ENCODE measurements at places on chromosomes 1 and 21.

GRCh38 chr1:45359882-45360513 lies 19.8 kb upstream of the MUTYH start:
- peak; percentile 69 for DNase-seq

- DNase-seq, result no peak
Observed at GRCh38 chr1:234528074-234528865, 49.3 kb upstream of the TARBP1 start.

DNA sequence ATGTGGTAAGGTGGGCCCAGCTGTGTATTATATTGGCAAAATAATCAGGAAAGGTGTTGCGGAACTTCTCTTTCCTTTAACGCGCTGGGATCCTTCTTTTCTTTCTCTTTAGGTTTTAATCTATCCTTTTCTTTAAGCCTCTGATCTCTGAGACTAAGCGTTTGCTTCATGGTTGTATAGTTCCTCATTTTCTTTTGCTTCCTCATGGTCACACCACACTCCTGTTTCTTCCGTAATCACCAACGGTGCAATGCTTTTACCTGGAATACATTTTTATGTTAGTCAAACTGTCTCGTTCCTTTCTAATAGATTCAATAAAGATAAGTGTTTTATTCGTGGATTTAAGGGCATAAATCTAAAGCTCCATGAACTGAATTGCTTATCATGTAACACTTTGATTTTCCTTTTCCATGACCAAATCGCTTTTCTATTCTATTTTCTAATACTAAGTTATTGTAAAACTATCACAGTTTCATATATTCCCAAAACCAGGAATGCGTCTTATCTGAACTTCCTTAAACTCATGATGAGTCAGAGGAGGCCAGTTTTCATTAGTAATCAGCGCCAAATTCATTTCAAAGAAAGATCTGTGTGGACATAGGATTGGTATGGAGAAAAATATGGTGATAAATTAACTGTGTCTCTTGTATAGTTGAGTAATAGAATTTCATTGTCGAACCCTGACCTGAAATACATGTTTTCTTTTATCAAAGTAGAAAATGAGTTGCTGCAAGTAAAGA lies 12.2 kb downstream of the SDCCAG8 start:
- peak; percentile 83 for DNase-seq

DNA sequence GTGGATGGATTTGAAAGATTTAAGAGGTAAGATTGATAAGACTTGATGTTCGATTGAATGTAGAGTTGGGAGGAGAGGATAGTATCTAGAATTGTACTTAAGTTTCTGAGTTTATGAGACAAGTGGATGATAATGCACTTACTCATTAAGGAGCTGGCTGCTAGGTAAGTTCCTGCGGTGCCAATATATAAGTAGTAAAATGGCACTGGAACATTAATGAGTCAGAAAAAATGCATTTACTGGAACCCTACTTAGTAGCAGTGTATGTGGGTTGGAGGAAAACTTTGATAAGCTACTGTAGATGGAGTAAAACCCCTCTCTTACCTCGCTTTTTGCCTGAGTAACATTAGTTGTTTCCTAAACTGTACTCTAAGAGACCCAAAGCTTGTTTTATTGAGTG lies 68.2 kb downstream of the ZFYVE9 start:
- DNase-seq, result no peak

DNA sequence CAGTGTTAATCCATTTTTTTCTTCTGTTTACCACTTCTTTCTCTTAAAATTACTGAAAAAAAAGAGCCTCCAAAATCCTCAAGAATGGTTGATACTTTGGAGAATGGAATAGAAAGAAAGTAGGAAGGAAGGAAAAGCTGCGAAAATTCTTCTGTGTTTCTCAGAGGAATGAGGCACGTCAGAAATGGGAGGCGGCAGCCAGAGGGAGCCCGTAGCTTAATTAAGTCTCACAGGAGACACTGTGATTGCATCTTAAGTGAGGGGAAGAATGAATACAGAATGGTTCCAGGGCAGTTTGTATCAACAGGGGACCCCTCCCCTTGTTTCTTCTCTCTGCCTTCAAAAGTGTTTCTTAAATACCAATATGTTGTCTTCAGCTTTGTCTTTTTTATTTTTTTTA lies 1099.5 kb downstream of the PLA2G4A start:
- peak; percentile 48 for DNase-seq

All from brain microvascular endothelial cell (primary cell).